Trophoblast cell (in vitro differentiated cells and primary cell): ENCODE measurements at places on chromosomes 13 and 19.
A peak's percentile ranks its signal among the peaks of the same experiment; 100 is the strongest.

DNA sequence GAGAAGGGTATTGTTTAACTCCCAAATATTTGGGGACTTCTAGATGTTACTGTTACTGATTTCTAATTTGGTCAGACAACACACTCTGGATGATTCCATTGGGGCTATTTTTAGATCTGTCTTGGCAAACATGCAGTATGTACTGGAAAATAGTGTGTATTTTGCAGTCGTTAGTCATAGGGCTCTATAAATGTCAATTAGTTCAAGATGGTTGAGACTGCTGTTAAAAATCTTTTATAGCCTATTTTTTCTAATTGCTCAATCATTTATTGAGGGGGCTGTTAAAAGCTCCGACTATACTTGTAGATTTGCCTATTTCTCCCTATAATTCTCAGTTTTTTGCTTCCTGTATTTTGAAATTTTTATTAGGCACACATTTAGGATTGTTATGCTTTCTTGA is 31.4 kb downstream of the PPP5C start:
- H3K27me3 ChIP-seq: no peaks in the 10 kb centered on the region
- no peak for DNase-seq
- H3K27ac ChIP-seq: no peak overlapping the region
- H3K36me3 ChIP-seq: peaks cover 44% of the 10 kb centered on the region
- peaks cover 8% of the 10 kb centered on the region for H3K4me1 ChIP-seq

- H3K4me3 ChIP-seq: no peak overlapping the region
- peak; percentile 61 for DNase-seq
- no peaks in the 10 kb centered on the region for H3K36me3 ChIP-seq
- peaks cover 12% of the 10 kb centered on the region for H3K4me1 ChIP-seq
- H3K27ac ChIP-seq: peak overlapping the region; percentile 37
- no peaks in the 10 kb centered on the region for H3K27me3 ChIP-seq
Measured at GRCh38 chr13:110017379-110017778, 231.0 kb upstream of the IRS2 start.

DNA sequence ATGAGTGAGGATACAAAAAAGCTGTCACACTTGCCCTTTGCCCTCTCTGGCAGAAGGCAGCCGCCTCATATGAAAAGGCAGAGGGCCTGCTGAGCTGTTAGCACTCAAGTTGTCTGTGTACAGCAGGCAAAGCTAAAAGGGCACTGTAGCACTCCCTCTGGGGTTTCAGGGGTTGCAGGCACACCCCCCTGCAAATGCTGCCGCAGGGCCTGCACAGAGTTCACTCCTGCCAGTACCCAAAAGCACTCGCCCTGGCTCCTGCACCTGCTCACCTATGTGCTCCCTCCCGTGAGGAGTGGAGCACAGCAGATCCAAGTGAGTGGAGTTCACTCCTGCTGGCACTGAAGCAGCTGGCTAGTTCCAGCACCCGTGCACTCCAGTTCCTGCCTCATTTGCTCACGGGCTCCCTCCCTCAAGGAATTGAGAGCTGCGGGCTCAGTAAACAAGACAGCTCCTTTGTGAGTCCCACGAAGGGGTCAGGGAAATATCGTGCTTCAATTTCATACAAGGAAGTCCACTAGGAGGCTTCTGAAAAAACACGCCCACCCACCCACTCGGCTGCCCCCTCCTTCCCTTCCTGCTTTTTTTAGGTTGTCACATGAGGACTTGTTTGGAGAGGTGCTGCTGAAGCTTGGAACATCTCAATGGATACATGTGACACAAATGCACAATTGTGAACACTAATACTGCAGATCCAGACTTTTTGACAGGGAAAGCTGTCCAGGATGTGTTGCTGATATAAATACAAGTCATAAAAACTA is 9.9 kb upstream of the RCBTB2 start:
- DNase-seq: peak; percentile 48
- H3K27ac ChIP-seq: no peak overlapping the region
- no peaks in the 10 kb centered on the region for H3K27me3 ChIP-seq

DNA sequence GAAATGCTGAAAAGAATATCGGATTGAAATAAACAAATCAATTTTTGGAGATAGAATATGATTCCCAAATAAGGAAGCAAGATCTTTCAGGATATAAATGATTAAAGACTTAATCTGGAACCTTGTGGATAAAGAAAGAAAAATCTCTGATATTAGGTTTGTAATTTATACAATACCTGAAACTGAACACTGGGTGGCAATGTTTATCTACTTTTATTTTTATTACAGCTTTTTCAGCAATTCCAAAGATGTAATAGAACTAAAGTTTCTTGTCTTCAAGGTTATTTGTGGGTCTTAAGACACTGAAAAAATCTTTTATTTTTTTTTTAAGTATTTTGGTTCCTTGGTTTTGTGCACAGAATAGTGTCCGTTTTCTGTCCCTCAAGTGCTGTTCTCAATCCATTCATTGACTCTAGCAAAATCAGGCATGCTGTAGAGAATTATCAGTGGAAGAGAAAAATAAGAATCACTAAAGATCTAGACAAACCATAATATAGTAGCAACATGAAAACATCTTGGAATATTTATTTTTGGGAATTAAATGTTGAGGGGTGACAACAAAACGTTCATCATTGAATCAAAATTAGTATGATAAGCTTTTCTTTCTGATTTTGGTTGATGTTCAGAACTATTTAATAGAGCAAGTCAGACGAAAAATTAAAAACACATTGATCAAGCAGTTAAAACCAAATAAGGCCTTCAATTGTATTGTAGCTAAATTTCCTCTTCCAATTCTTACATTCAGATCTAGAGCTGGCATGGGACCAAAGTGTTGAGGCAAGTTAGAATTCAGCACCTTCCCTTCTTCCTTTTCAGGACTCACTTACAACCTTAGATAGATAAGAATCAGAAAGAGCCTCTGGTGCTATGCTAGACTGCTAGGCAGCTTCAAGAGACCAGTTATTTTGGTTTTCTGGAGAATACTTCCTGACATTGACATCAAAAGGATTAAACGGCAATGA is 704.4 kb upstream of the PCDH20 start:
- no peak overlapping the region for H3K27ac ChIP-seq
- H3K4me1 ChIP-seq: no peaks in the 10 kb centered on the region
- peak; percentile 52 for DNase-seq
- no peaks in the 10 kb centered on the region for H3K36me3 ChIP-seq
